ENCODE measurements at places on chromosomes 16 and 17.

- no peak for DNase-seq
These were observed 124.0 kb downstream of the SEC14L1 start for GRCh38 chr17:77264617-77265230.

DNA sequence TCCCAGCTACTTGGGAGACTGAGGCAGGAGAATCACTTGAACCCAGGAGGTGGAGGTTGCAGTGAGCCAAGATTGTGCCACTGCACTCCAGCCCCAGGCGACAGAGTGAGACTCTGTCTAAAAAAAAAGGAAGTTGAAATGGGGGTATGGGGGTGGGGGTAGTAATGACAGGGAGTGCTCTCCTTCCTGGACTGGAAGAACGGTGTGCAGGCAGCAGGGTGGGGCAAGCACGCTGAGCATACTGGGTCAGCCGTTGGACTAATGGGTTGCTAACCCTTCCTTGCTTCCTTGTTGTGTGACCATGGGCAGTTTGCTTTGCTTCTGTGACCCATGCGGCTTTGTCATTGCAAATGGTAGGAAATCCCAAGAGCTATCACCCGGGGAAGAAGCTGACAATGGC, 16.5 kb downstream of the KATNIP start:
- DNase-seq = no peak

- DNase-seq = peak; percentile 68
These were observed 699 bp downstream of the MPRIP start for GRCh38 chr17:17042851-17043460.

- no peak for DNase-seq
These were observed 204.4 kb upstream of the HS3ST3A1 start for GRCh38 chr17:13806092-13806491.
